ENCODE measurements at places on chromosomes 6 and 20. TPM values are rescaled to one million over a fixed set of nuclear protein-coding genes. Genes with fewer than 3 reads are reported as not detected.
A peak's percentile ranks its signal among the peaks of the same experiment; 100 is the strongest.

- DNase-seq: no peak
Observed at GRCh38 chr20:54079652-54080051, 9.3 kb upstream of the BCAS1 start.

DNA sequence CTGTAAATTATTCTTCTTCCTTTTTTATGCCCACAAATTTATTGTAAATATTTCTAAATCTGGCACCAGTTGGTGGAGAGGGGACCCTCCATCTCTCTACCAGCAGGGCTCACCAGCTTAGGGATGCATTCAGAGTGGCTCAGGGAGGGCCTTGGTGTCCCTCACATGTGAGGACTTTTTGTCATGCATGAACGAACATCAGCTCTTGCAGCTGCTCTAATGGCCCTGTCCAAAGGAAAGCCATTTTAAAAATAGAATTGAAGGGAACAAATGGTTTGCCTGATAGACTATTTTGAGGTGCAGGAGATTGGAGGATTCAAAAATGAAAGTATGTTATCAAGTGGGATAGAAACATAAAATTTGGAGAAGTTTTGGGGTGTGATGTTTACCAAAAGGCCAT, 37.5 kb upstream of the KLHL31 start:
- no peak for DNase-seq

- DNase-seq: no peak
Observed at GRCh38 chr20:41316051-41316450, 1.5 kb downstream of the ZHX3 start.

DNA sequence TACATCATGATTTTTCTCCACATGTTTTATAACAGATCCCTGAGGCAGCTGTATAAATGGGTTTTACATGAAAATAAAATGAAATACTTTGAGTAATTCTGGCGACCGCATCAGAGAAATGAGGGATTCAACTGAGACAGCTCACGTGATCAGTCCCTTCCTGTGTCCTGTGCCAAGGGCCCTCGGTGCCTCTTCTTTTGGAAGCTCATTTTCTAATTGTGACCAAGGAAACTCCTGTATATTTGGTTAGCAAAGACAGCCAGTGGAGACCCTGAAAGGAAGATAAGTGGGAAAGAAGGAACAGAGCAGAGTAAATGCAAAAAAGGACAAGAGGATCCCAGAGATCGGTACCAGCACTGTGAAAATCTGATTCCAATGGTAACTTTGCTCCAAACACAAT, 129.9 kb downstream of the FYN start:
- no peak for DNase-seq

- DNase-seq: no peak
Observed at GRCh38 chr6:69005199-69005598, 370.1 kb downstream of the ADGRB3 start.

DNA sequence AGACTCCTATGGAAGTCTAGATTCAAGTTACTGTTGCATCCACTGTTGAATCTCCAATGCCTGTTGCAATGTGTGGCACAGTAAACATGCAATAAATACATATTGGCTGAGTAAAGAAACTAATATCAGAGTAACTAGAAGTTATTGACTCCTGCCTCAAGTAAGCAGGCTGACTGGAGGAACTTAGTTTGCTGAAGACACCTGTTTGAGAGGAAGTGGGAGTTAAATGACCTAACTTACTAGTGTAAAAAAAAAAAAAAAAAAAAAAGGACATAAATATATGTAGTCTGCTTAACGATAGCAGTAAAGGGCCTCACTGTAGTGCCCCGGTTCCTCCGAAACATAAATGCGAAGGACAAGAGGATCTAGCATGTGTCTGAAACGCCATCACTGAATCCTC, 249.8 kb upstream of the PRDM1 start:
- DNase-seq: no peak

DNA sequence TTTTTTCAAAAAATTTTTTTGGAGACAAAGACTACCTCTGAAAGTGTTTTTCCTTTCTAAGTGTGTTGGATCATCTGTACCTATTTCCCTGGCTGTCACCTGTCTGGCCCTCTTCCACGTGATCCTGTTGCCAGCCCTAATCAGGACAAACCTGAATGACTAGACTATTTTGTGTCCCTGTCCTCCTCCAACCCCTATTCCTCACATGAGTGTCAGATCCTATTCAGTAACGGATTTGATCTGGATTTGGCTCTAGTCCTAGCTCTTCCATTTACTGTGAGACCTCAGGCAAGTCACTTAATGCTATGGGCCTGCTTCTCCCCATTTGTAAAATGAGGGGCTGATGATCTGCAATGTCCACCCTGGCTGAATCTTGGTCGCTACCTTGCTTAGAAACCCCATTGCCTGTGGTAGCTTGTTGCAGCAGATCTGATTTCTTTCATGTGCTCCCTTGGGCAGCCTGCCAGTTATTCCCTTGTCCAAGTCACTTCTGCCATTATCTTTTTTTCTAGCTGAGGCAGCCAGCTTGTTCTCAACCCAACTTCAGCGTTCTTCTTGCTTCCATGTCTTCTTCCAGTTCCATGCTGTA, 4.8 kb downstream of the PHF20 start:
- no peak for DNase-seq

DNA sequence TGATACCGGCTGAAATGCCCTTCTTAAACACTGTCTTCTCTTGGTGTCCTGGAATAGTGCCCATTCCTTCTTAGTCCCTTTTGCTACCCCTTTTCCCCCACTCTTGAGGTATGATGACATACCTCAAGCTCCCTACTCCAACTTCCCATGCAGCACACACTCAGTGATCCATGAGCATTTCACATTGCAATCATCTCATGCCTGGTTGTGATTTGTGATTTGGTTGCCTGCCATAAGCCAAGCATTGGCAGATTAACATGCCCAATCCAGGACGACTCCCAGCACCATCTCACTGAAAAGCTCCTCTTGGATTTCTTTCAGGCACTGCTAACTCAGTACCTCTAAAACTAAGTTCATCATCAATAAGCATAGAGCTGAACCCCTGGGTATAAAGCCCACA, 14.7 kb upstream of the PTPRA start:
- no peak for DNase-seq

DNA sequence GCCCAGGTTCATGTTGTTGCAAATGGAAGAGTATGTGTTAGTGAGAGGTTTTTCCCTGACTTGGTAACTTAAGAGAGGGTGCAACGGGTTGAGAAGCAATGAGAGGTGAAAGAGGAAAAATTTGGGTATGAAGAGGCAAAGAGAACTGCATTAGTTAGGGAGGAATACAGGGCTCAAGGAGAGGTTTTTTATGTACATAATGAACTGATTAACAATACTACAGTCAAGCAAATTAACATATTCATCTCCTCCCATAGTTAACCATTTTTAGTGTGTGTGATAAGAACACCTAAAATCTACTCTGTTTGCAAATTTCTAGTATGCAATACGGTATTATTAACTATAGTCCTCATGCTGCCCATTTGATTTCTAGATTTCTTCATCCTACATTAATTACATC, 79.5 kb upstream of the HTR1E start:
- no peak for DNase-seq

GRCh38 chr6:2854396-2854982, 12.8 kb upstream of the SERPINB1 start:
- peak; percentile 82 for DNase-seq

- DNase-seq: no peak
Observed at GRCh38 chr6:116465246-116465645, 4.1 kb downstream of the CALHM6 start.

DNA sequence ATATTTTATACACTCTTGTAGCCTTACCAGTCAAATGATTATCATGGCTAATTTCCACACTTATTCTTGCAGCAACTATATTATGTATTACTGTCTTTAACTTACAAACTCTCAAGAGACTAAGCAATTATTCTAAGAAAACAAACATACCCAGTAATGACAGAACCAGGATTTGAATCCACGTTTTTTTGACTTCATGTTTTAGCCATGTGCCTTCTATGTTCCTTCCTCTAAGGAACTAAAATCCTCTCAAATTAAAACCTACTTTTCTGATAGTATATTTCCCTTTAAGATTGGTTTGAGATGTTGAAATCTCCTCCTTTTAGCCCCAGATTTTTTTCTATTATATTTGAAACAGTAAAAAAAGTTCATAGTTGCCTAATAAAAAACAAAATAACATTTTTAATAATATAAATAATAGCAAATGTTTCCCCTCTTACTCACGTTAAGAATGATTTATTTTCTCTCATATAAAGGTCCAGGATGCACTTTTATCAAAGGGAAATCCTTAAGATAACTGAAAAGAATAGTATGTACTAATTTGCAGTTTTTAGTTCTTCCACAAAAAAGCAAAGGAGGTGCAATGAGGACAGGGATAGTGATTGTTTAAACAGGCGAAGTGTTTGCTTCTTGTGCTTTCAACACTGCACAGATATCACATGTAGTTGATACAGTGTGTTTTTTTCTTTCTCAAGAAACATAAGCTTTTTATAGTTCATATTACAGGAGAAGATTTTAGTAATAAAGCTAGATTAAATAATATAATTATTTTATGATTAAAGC, 54.0 kb downstream of the VTA1 start:
- DNase-seq: no peak

Gene TRIM10
- total RNA-seq: not detected

- DNase-seq: no peak
Observed at GRCh38 chr6:39444479-39445019, 122.0 kb upstream of the KCNK16 start.
